ENCODE measurements at places on chromosomes 2 and 18. TPM values are rescaled to one million over a fixed set of nuclear protein-coding genes. Genes with fewer than 3 reads are reported as not detected.

The CAPN14 gene
- total RNA-seq = not detected

The GPR45 gene
- not detected for total RNA-seq

The ADCYAP1 gene
- 0.10 TPM for total RNA-seq

The SNTG2 gene
- not detected for total RNA-seq

The DNER gene
- 2.6 TPM for total RNA-seq

The GDF7 gene
- total RNA-seq = 0.10 TPM

The TEKT4 gene
- not detected for total RNA-seq

The PRKAG3 gene
- not detected for total RNA-seq

The NCKAP5 gene
- 0.49 TPM for total RNA-seq

The IL36RN gene
- not detected for total RNA-seq

The C1QL2 gene
- total RNA-seq = not detected

The PLB1 gene
- total RNA-seq = 0.20 TPM

The PLA2R1 gene
- 6.4 TPM for total RNA-seq

The DLGAP1 gene
- total RNA-seq = 1.1 TPM

The PLCL1 gene
- 2.0 TPM for total RNA-seq

The ZNF519 gene
- 2.2 TPM for total RNA-seq

The EDAR gene
- total RNA-seq = not detected

The GAD1 gene
- not detected for total RNA-seq

The FAM124B gene
- total RNA-seq = 22.1 TPM

The EFHD1 gene
- total RNA-seq = not detected

The GPBAR1 gene
- total RNA-seq = not detected

The CCDC85A gene
- 12.7 TPM for total RNA-seq

The ACVR2A gene
- total RNA-seq = 3.4 TPM

The TRIM54 gene
- 0.49 TPM for total RNA-seq

The ALK gene
- total RNA-seq = not detected

The FOXD4L1 gene
- total RNA-seq = not detected

The DDX1 gene
- total RNA-seq = 71.2 TPM

The CPS1 gene
- total RNA-seq = 1.5 TPM

The GLI2 gene
- 0.39 TPM for total RNA-seq

The CIDEA gene
- total RNA-seq = 8.2 TPM

The CD207 gene
- not detected for total RNA-seq

The TMEM163 gene
- total RNA-seq = 0.44 TPM

The KLHL14 gene
- not detected for total RNA-seq

The USP34 gene
- 48.1 TPM for total RNA-seq

The PDCD1 gene
- not detected for total RNA-seq

The FABP1 gene
- total RNA-seq = not detected

The PRADC1 gene
- total RNA-seq = 35.4 TPM

The TMEM87B gene
- total RNA-seq = 23.4 TPM

The RGPD3 gene
- total RNA-seq = 0.13 TPM

The HJURP gene
- total RNA-seq = 22.9 TPM

The IL1B gene
- 4.1 TPM for total RNA-seq

The HOXD10 gene
- total RNA-seq = 7.5 TPM

The ANKRD44 gene
- 1.1 TPM for total RNA-seq

The RGPD5 gene
- total RNA-seq = 6.5 TPM

The KCNJ13 gene
- not detected for total RNA-seq

The SERPINB11 gene
- total RNA-seq = not detected

The GNAL gene
- total RNA-seq = 0.05 TPM

The MC4R gene
- not detected for total RNA-seq

The NOSTRIN gene
- total RNA-seq = 11.0 TPM

The ACTG2 gene
- total RNA-seq = 0.25 TPM

The ACTR1B gene
- total RNA-seq = 58.9 TPM

The CNTNAP5 gene
- not detected for total RNA-seq

The PELI1 gene
- 9.9 TPM for total RNA-seq

The KCNG2 gene
- total RNA-seq = not detected

The LRRTM1 gene
- total RNA-seq = not detected

The HOXD9 gene
- 13.6 TPM for total RNA-seq

The CKAP2L gene
- total RNA-seq = 21.0 TPM

The GPR35 gene
- not detected for total RNA-seq

The ASAP2 gene
- 23.4 TPM for total RNA-seq

Measured in mammary microvascular endothelial cell (primary cell).